GM23248 (cell line): ENCODE measurements at places on chromosomes 4 and X. TPM values are rescaled to one million over a fixed set of nuclear protein-coding genes. Genes with fewer than 3 reads are reported as not detected.

CLDN24 gene
- 0.51 TPM in 1 of 2 replicates, not detected in the other for total RNA-seq

UCP1 gene
- not detected in 2 replicates for total RNA-seq

GASK1B gene
- 4.8 and 6.2 TPM in 2 replicates for total RNA-seq

SMIM20 gene
- total RNA-seq, result 24.3 and 35.6 TPM in 2 replicates

MSX1 gene
- total RNA-seq, result 26.1 and 32.1 TPM in 2 replicates

PPARGC1A gene
- not detected in 2 replicates for total RNA-seq

SSX2B gene
- total RNA-seq, result not detected in 2 replicates

MAGEA12 gene
- 0.54 TPM in 1 of 2 replicates, not detected in the other for total RNA-seq

DNA sequence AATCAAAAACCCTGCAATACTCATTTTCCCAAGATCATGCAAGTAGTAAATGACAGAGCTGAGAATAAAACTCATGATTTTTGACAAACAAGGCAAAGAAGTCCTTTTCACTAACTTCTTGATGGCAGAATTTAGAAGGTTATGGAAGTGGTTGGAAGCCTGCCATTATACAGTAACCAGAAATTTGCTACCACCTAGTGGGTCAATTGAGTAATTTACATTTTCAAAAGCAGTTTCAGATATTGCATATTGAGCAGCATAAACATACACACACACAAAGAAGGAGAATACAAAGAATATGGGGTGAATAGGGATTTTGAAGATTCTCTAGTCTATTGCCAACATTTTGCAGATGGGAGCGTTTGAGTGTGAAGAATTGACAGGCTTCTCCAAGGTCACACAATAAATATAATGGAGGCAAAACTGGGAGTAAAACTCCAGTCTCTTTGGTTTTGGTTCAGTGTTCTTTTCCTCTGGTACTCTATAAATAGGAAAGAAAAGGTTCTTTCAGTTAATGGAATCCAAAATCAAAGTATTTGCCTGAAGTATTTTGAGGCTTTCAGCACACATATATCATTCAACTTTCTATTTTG is 70.2 kb downstream of the GC start:
- peak; percentile 84 for DNase-seq

GRCh38 chr4:15776871-15777648 is 1.1 kb upstream of the CD38 start:
- no peak for DNase-seq

DNA sequence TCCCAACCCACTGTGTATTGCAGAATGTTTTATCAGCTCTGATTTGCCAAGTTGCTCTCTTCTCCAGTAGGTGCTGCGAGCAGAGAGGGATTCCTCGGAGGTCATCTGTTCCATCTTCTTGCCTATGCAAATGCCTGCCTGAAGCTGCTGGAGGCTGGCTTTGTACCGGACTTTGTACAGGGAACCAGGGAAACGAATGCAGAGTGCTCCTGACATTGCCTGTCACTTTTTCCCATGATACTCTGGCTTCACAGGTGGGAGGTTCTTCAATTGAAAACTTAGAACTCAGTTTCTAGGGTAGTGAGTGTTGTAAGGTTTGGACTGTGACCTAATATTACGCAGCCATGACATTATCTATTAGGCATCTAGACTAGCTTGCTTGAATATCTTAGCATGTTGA is 24.9 kb downstream of the AR start:
- peak; percentile 32 for DNase-seq

GRCh38 chr4:72846280-72847111 is 223.0 kb downstream of the COX18 start:
- DNase-seq, result peak; percentile 17

GRCh38 chrX:7514871-7515599 is 327.9 kb upstream of the VCX start:
- DNase-seq, result peak; percentile 51

GRCh38 chr4:183443655-183444213 is 702 bp upstream of the CDKN2AIP start:
- no peak for DNase-seq

- DNase-seq, result peak; percentile 20
These were observed 957 bp downstream of the TIMM17B start for GRCh38 chrX:48896611-48897011.

- DNase-seq, result no peak
These were observed 316.7 kb upstream of the KLF3 start for GRCh38 chr4:38347251-38347650.

- DNase-seq, result no peak
These were observed 4.5 kb downstream of the HPGD start for GRCh38 chr4:174517502-174518445.

- peak; percentile 28 for DNase-seq
These were observed 23.2 kb downstream of the ADD1 start for GRCh38 chr4:2866891-2867290.

- DNase-seq, result peak; percentile 37
These were observed at the start of gene HMX1 for GRCh38 chr4:8871417-8872401. Gene HMX1, minus strand, starts transcription at chr4:8871839. Its CDS starts 225 bp downstream, at chr4:8871614.

DNA sequence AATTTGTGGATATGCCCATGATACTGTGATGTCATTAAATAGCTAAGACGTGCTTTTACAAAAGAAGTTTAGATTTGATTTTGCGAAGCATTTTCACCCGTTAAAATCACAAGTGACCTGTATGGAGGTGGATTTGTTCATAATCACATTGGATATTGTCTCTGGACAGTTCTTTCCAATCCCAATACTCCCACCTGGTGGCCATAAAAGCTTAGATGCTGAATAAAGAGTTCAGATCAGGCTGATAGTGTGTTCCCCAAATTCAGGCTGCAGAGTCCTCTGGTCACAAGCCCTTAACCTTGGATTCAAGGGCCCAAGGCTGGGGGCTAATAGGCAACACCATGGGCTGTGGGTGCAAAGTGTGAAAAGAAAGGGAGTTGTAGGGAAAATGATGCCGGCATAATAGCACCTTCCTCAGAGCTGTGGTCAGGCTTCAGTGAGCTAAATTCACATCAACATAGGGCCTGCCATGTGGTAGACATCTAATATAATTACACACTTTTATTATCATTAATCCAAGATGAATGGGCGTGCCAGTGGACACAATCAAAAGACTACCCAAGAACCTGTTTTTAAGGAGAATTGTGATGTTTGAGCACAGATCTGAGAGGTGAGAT is 28.1 kb downstream of the SMIM43 start:
- peak; percentile 77 for DNase-seq

- no peak for DNase-seq
These were observed 6.5 kb upstream of the SHISA3 start for GRCh38 chr4:42390622-42391354.

GRCh38 chrX:136725441-136726104 is 55.2 kb downstream of the ARHGEF6 start:
- peak; percentile 80 for DNase-seq

DNA sequence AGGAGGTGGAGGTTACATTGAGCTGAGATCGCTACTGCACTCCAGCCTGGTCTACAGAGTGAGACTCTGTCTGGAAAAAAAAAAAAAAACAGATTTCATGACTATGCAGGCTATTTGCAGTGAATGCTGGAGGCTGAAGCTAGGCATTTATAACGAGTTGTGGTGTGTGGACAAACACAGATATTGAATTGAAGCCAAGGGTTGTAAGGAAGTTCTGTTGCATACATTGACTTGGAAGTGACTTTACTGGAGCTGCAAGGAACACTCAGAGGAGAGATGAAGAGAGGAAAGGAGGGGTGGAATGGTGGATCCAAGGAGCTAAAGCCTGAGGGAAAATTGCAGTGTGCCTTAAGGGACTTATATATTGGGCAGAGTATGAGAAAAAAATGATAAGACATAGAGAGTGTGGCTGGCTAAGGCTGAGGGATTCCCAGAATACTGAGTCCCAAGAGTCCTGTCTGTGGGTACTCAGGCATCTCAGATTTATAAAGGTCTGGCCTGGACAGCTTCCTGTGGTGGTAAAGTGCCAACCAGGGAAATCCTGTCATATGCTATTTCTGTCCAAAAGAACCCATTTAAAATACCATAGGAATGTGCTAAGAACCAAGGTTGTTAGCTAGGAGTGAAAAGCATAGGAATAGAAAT is 87.8 kb upstream of the GUCY1A1 start:
- peak; percentile 39 for DNase-seq

DNA sequence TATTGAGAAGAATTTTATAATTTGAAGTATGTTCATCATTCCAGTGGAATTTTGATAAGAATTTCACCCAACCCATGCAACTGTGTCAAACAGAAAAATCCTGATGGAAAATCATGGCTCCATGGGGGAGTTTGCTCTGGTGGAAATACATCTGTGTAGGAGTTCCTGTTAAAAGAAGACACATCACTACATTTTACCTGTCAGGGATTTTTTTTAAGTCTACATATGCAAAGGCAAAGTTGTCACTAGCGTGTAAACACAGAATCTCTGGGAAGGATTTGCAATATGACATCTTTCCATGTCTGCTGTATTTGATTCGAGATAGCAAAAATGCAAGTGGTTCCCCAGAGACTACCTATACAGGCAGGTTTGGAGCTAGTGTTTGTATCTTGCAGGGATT is 581.0 kb downstream of the KCNIP4 start:
- no peak for DNase-seq
